IPS DF 6.9 (cell line): ENCODE measurements at places on chromosomes 2 and 18.
A peak's percentile ranks its signal among the peaks of the same experiment; 100 is the strongest.

DNA sequence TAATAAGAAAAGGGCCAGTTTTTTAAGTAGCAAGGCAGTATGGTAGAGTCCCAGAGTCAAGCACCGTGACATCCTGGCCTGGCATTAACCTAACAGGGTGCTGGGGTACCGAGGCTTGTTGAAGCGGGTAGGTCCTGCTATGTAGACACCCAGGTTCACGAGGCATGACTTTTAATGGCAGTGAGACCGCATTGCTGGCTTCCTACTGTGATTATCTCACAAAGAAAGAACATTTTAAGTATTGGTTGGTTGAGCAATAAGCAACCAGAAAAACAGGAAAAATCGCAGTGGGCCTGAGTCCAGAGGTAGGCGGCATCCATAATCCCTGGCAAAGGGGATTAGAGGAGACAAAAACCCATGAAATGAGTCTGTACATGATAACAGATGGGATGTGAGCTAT is 927.9 kb upstream of the ACVR2A start:
- H3K4me1 ChIP-seq = no peaks in the 10 kb centered on the region
- H3K27me3 ChIP-seq = no peaks in the 10 kb centered on the region
- no peak overlapping the region for H3K27ac ChIP-seq
- no peak for DNase-seq

DNA sequence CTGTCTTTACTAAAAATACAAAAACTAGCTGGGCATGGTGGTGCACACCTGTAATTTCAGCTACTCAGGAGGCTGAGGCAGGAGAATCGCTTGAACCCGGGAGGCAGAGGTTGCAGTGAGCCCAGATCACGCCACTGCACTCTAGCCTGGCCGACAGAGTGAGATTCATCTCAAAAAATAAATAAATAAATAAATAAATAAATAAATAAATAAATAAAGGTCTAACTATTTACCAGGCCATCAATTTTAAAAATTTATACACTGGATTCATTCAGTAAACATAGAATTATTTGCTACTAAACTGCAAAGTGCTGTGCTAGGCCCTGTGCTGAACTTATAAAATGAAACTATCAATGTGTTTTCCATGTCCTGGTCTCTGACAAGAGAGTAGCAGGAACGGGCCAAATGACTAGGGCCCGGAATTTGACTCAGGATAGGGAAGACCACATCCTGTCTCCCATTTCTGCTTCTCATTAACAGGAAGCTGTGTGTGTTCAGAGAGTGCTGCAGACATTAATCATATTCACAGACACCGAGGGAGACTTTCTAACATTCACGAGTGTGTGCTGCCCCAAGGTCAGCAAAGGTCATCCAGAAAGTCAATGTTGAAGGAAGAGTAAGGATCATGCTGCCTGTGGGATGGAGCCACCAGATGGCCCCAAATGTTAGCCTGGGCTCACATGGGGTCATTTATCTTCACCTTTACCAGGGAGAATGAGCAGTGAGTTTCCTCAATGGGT is 95.8 kb downstream of the SPP2 start:
- no peaks in the 10 kb centered on the region for H3K27me3 ChIP-seq
- H3K4me1 ChIP-seq = no peaks in the 10 kb centered on the region
- no peak overlapping the region for H3K4me3 ChIP-seq
- no peak overlapping the region for H3K27ac ChIP-seq
- H3K36me3 ChIP-seq = no peaks in the 10 kb centered on the region
- no peak for DNase-seq

GRCh38 chr18:4211111-4211837 is 243.8 kb downstream of the DLGAP1 start:
- no peaks in the 10 kb centered on the region for H3K36me3 ChIP-seq
- no peaks in the 10 kb centered on the region for H3K4me1 ChIP-seq
- no peak overlapping the region for H3K4me3 ChIP-seq

DNA sequence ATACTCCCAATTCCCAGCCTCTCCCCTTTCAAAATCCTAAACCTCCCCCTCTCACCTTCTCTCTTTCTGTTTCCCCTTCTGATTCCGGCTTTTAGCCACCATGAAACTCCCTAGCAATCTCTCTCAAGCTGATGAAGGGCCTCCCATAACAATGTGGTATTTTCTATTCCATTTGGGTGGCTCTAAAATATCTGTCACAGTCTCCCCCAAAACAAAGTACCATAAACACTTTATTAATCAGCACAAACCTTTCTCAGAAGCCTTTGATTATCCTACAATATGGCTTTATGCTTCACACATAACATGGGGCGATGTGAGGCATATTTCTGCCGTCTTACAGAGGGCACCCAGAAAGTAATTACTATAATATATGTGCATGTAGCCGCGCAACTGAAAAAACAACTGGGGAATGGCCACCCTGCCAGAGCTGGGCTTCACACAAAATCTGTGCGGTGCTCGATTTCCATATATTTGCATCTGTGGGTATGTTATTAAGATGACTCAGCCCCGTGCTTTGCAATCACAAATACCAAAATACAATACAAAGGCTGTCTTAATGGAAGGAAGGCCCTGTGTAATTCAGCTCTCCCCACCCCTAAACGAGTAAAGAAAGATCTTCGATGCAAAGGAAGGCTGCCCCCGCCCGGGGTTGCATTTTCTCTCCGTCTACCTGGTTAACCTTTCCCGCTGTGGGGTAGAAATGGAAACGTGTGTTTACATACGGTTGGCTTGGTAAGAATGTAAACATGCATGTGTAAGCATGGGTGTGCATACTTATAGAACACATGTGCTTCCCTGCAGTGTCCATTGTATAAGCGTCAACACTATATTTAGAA is 81.4 kb downstream of the CELF4 start:
- DNase-seq = no peak
- no peak overlapping the region; the same call in 1 of the 2 replicates for H3K4me3 ChIP-seq
- H3K36me3 ChIP-seq = no peaks in the 10 kb centered on the region
- H3K27ac ChIP-seq = no peak overlapping the region
- peaks cover 5% of the 10 kb centered on the region; the same call in 1 of the 2 replicates for H3K27me3 ChIP-seq
- H3K4me1 ChIP-seq = peaks cover 7% of the 10 kb centered on the region; the same call in 1 of the 2 replicates

DNA sequence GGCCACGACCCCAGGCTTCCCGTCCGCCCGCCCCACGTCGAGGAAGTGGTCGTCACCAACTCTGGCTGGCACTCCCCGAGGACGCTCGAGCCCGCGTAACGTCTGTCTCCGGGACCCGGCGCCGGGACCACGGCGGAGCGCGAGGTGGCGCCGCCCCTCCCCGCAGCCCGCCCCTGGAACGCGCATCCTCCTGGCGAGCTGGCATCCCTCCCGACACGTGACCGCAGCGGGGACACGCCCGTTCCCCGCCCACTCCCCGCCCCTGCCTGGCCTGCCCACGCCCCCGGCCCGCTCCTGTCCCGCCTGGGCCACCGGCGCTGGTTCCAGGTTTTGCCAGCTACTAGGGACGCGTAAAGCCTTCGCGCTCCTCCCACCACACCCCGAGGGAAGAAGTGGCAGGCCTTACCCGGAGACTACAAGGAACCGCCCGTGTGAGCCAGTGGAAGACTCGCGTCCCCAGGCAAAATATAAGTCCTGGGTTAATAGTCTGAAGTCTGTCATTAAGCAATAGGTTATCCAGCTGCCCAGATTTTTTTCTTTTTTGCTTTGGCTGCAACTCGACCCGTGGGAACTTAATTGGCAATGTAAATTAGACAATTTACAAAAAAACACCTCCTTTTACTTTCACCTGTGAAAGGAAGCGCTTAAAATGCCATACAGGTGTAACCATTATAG is at the start of gene OSBPL1A:
TSS of gene OSBPL1A (minus strand) at position 131 of the 675 bp plus-strand sequence. CDS start 20,291 bp downstream, outside the sequence.
- H3K36me3 ChIP-seq = no peaks in the 10 kb centered on the region
- peak; percentile 94 for DNase-seq

- H3K27ac ChIP-seq = no peak overlapping the region
- no peak overlapping the region for H3K4me3 ChIP-seq
- H3K27me3 ChIP-seq = no peaks in the 10 kb centered on the region
- no peaks in the 10 kb centered on the region for H3K36me3 ChIP-seq
- no peak for DNase-seq
Measured at GRCh38 chr18:63312019-63312409, 7.6 kb downstream of the BCL2 start.

GRCh38 chr2:170680172-170680941 is 34.8 kb upstream of the SP5 start:
- H3K27me3 ChIP-seq = no peaks in the 10 kb centered on the region
- DNase-seq = no peak

- peaks cover 2% of the 10 kb centered on the region for H3K4me1 ChIP-seq
- no peaks in the 10 kb centered on the region for H3K36me3 ChIP-seq
- peak; percentile 37 for DNase-seq
- no peak overlapping the region for H3K27ac ChIP-seq
Measured at GRCh38 chr2:120283649-120284048, 31.0 kb downstream of the RALB start.

DNA sequence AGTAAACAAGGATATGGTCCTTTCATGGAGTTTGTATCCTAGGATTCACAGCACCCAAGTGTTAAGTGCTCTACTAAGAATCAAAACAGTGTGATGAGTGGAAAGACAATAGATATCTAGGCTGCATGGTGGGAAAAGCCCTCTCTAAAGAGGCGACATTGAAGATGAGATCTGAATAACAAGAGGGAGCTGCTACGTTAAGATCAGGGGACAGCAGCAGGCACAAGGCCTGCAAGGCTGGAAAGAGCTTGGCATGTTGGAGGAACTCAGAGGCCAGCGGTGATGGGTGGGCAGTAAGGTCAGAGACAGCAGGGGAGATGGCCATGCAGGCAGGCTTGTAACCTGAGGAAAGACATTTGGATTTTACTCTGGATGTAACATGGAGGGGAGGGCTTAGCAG is 177.5 kb downstream of the GFPT1 start:
- DNase-seq = peak; percentile 35
- no peaks in the 10 kb centered on the region for H3K27me3 ChIP-seq
- H3K4me3 ChIP-seq = no peak overlapping the region
- H3K4me1 ChIP-seq = peaks cover 8% of the 10 kb centered on the region

- DNase-seq = no peak
- no peak overlapping the region for H3K4me3 ChIP-seq
- no peaks in the 10 kb centered on the region for H3K4me1 ChIP-seq
- no peaks in the 10 kb centered on the region for H3K36me3 ChIP-seq
Measured at GRCh38 chr2:34307636-34308035, 708.5 kb upstream of the FAM98A start.

- H3K4me1 ChIP-seq = no peaks in the 10 kb centered on the region
- DNase-seq = no peak
- H3K27ac ChIP-seq = no peak overlapping the region
Measured at GRCh38 chr2:149185942-149186490, 144.4 kb upstream of the LYPD6 start.

DNA sequence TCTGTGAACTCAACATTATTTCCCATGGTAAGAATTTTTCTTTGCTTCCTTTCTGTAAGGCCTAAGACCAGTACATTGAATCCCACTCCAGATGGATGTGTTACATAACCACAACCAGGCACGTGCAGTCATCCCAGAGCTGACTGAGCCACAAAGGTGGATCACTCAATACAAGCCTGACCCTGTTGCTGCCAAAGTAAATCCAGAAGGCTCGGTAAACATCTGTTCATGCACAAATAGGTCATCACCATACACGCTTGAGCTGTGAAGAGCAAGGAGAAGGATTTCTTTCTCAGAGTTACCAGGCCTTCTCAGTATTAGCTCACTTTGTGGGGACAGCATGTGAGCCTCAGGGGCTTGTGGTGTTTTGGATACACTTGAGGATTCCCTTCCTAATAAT is 791.4 kb upstream of the FANCL start:
- no peak overlapping the region for H3K27ac ChIP-seq
- H3K4me3 ChIP-seq = no peak overlapping the region
- no peaks in the 10 kb centered on the region for H3K27me3 ChIP-seq
- H3K36me3 ChIP-seq = no peaks in the 10 kb centered on the region
- no peak for DNase-seq
- no peaks in the 10 kb centered on the region for H3K4me1 ChIP-seq

DNA sequence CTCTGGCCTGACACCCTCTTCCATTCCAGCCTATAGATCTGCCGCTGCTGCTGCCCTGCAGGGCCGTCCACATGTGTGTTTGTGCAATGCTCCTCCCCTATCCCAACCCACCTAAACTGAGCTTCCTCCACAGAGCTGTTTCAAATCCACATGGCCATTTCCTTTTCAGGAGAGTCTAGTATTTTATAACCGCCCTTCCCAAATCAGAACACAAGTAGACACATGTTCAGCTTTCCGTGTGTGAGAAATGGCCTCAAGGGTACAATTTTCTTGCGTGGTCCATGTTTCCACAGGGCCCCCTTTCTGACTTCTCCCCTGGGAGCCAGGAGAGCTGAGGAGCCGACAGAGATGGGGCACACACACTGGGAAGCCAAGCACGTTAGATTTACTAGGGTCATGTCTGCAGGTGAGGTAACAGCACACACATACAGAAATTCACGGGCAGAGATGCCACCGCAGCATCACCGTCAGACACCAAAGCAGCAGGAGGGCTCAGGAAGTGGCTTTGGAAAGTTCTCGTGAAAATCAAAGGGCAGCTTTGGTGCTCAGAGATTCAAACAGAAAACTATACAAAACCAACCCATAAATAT is 102.9 kb upstream of the TGFA start:
- no peak overlapping the region for H3K27ac ChIP-seq
- no peaks in the 10 kb centered on the region; the same call in 1 of the 2 replicates for H3K27me3 ChIP-seq
- no peaks in the 10 kb centered on the region for H3K4me1 ChIP-seq
- H3K36me3 ChIP-seq = no peaks in the 10 kb centered on the region
- DNase-seq = no peak

DNA sequence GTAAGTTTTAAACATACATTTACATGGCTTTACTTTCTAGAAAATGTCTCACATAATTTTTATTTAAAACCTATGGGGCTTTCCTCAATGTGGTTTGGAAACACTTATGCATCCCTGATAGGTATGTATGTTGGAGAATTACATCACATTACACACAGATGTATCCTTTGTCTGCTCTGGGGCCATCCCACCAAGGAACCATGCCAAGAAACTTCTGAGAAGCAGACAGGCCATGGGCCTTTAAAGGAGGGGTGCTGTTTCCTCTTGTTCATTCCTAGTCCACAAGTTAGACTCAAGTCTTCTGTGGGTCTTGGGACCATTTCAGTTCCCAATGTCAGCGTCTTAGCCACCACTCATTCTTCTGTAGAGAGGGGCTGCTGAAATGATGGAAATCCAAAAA is 162.0 kb upstream of the SETBP1 start:
- H3K4me1 ChIP-seq = no peaks in the 10 kb centered on the region
- H3K4me3 ChIP-seq = no peak overlapping the region
- no peak for DNase-seq
- no peaks in the 10 kb centered on the region for H3K27me3 ChIP-seq
- no peaks in the 10 kb centered on the region for H3K36me3 ChIP-seq

DNA sequence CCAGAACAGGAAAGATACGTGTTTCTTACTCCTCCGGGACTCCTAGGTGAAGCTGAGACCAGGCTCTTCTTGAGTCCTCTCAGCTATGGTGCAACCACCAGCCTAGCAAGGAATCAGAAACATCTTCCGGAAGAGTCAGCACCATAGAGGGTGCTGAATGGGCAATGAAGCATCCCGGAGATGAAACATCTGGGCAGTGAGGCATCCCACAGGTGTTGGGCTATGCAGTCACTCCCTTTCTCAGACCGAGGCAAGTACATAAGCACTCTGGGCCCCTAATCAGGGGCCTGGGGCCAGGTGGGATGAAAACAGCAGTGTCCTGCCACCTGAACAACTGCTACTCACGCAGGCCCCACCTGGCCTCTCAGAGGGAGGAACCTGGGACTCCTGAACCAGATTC is 1.4 kb upstream of the CAPN10 start:
- peaks cover 8% of the 10 kb centered on the region for H3K4me1 ChIP-seq
- peaks cover 3% of the 10 kb centered on the region; the same call in 1 of the 2 replicates for H3K36me3 ChIP-seq
- no peak for DNase-seq
- H3K4me3 ChIP-seq = peak overlapping the region; percentile 96; the same call in 1 of the 2 replicates
